ENCODE measurements at places on chromosomes 16 and 17.

DNA sequence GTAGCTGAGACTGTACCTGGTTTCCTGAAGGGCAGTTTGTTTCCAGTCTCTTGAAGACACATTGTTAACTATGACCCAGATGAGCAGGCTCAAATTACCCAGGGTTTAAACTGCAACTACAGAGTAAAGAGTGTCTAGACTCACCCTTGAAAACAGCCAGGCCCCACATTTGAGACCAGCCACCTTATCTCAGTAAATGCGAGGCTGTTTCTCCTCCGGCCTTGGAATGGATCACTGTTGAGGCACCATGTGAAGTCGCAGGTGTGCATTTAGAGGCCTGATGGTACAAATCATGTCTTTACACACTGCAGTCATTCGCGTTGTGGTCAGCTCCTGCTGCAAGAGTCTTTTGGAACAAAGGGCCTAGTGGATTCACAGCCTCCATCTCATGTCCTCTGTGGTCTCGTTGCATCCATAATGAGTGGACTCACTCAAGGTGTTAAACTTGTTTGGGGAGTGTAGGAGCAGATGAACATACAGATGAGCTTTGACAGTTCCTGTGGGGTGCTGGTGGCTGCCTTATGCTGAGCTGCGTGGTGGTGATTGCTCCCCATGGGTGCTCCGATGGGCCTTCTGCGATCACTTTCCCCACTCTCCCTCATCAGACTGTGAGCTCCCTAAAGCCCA is 18.5 kb upstream of the N4BP1 start:
- DNase-seq: no peak

GRCh38 chr17:61469949-61470348 is 17.7 kb downstream of the TBX4 start:
- DNase-seq: no peak

DNA sequence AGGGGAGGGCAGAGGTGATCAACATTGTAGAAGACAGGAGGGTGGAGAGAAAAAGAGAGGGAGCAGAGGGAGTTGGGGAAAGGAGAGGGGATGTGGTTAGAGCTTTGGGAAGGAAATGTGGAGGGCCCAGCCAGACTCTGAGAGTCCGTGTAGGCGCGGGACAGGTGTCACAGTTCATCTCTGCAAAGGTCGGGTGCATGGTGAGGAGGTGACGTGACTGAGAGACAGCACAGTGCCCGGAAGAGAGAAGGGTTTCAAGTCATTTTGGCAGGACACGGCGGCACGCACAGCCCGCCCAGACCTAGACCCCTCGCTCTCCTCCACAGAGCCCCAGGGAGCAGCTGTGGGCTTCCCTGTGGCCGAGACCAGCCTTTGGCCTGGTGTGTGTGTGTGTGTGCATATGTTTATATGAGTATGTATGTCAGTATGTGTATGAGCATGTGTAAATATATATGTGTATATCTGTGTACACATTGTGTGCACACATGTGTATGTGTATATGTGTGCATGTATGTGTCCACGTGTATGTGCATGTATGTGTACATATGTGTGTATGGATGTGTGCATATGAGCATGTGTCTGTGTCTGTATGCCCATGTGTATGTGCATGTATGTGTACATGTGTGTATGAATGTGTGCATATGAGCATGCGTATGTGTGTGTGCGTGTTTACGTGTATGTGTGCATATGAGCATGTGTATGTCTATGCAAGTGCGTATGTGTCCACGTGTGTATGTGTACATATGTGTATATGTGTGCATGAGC is 104.6 kb downstream of the SEC14L1 start:
- no peak for DNase-seq

DNA sequence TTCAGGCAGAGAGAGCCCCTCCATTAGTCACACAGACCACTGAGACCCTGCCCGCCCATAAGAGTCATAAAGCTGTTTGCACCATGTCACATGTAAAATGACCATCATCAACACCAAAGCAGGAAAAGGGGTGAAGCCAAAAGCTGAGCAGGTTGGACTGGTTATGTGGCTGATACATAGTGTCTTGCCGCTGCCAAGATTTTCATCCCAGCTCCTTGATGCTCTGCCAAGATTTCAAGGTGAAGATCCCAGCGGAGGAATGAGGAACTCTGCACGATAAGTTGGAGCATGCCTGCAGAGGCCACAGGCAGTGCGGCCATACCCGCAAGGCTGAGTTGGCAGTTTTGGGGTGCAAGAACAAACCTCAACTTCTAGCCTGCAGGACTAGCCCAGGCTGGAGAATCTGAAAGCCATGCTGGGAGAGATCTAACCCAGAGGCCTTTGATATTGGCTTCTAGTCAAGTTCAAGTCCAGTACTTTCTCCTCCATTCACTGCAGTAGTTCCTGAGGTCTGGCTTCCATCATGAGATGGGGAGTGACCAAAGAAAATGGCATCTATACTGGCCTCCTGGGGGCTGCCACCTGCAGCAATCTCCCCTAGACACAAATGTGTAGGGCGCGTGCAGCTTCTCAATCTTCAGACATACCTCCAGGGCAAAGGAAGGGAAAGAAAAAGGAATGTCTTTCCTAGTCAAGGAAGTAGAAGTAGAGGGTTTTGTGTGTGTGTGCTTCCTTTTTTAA is 79.7 kb upstream of the NOL11 start:
- DNase-seq: no peak

GRCh38 chr16:69763599-69763942 is 1.4 kb downstream of the WWP2 start:
- no peak for DNase-seq

DNA sequence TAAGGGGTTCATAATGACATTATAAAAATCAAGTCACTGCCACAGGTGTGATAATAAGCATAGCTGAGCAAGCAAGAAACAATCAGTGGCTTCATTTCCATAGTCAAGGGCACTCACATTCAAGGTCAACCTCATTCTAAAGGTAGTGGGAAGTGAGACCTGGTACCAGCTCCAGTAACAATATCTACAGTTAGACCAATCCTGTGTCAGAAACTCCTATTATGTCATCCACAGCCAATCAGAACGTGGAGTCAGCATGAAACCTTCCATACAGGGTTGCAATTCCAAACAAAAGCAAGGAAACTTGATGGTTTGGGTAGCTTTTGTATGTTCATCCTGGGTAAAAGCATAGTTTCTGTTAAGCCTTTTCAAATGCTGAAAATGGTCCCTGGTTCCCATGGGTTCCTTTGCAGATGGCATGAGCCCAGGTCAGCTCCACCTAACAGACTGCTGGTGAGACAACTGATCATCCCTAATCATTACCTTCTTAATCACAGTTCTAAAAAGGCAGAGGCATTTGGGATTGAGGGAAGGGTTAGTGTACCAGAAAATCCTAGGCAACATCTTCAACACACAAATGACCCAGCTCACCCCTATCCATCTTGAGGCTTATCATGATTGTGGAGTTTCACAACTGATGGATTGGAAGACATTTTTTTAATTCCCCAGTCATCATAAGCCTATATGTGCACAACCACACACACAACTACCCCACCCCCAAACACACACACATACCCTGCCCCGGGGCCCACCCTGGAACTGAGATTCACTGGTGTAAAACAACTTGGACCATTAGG is 30.4 kb downstream of the TEX2 start:
- DNase-seq: no peak

DNA sequence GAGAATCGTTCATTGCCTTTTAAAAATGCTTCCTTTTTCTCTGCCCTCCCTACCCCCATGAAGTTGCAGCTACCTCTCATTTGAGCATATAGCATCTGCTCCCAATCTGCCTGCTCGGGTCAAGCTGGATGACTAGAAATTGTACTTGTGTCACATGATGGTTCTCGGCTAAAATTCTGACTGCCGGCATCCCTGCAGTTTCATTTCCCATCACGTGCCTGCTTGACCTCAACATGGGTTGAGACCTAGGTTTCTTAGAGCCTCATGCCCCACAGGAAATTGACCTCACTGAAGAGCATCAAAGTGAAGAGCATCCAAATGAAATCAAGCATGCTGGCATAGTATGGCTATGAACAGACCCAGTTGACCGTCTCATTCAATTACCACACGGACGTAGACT is 581.6 kb upstream of the PSMD7 start:
- DNase-seq: no peak

DNA sequence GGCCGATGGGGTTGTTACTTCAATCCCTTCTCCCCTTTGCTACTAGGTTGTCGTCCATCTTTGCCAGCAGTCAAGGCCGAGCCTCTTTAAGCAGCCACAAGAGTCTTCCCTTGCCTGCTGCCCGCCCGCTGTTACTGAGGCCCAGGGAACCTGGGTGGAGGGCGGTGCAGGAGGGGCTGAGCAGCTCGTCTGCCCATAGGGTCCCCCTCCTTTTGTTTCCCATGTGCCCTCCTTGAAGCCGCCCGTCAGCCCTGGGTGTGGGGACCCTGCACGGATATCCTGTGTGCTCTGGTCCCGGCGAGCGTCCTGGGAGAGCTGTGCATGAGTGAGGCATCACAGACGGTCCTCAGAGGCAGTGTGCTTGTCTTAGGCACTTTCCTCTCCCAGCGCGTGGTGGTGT is 37.9 kb upstream of the CAPN15 start:
- DNase-seq: no peak

DNA sequence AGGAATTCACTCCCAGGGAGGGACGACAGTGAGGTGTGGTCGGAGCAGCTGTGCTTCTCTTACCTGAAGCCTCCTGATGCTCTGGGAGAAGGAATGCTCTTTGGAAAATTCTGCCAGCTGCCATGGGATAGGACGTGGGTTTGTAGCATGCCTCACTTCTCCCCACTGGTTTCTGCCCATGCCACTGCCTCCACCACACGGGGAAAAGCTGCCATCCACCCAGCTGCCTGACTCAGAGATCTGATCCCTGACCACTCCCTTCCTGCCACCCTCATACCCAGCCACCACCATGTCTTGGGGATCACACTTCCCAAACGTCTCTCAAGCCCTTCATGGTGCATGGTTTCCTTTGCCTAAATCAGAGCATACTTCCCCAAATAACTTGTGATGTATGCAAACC is 80.0 kb downstream of the CPPED1 start:
- DNase-seq: no peak

DNA sequence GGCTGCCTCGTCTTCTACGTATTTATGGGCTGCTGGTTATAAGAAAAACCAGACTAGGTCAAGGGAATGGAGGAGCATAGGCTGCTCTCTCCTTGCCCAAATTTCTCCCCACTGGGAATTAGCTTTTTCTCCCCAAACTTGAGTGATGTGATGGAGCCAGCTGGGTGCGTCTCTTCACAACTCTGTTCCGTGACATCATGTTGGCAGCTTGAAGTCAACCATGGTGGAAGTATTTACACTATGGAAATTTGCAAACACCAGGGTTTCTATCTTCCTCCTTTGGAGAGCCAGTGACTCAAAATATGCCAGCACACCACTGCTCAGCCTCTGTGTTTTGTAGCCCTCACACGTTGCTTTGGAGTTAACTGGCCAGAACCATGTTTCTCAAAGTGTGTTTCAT is 78.1 kb downstream of the OR1D5 start:
- no peak for DNase-seq

DNA sequence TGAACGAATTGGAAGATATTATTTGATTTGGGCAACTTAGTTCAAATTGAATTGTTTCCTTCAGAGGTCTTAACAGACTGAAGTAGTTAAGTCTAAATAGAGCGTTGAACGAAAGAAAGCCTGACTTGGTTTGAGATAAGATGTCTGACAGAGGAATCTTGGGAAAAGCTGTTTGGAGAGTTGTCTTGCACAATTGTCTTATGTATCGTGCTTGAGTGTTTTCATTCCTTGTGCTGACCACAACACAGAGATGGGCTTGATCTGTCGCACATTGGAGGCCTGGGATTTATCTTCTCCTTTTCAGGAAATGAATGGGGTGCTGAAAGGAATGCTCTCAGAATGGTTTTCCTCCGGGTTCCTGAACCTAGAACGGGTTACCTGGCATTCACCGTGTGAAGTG is 7.8 kb downstream of the MLYCD start:
- DNase-seq: no peak

DNA sequence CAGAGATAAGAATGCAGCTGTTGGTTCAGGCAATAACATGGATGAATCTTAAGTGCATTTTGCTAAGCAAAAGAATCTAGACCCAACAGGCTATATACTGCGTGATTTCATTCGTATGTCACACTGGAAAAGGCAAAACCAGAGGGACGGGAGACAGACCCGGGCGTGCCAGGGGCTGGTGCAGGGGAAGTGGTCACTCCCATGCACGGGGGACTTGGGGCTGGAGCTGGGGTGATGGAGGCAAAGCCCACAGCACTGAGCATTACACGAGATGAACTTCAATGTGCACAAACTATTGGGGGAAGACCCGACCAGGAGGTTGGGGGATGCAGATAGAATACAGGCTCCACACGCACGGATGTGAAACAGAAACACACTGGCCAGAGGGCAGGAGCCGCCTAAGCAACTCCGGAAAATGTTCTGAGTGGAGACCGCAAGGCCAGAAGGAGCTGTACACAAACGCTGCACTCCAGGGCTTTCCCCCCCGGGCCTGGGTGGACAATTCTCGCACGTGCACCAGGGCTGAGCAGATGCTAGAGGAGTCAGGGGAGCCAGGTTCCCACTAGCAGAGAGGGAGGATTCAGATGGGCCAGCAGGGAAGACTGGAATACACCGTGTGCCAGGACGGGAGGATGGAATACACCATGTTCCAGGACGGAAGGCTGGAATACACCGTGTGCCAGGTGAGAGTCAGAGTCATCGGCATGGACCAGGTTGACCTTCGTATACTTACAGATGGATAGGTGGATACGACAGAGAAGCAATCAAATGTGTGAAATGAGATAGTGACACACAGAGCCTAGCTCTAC is 11.3 kb downstream of the LMF1 start:
- no peak for DNase-seq

GRCh38 chr16:49639739-49640431 is 216.0 kb downstream of the ZNF423 start:
- no peak for DNase-seq

- peak; percentile 87 for DNase-seq
Observed at GRCh38 chr17:41521574-41522261, 3.0 kb upstream of the KRT15 start.

- no peak for DNase-seq
Observed at GRCh38 chr17:4944163-4944553, 4.1 kb downstream of the RNF167 start.

GRCh38 chr16:73192232-73192894 is 144.4 kb upstream of the ZFHX3 start:
- peak; percentile 69 for DNase-seq

- no peak for DNase-seq
Observed at GRCh38 chr16:46731691-46732555, 16.2 kb downstream of the MYLK3 start.

DNA sequence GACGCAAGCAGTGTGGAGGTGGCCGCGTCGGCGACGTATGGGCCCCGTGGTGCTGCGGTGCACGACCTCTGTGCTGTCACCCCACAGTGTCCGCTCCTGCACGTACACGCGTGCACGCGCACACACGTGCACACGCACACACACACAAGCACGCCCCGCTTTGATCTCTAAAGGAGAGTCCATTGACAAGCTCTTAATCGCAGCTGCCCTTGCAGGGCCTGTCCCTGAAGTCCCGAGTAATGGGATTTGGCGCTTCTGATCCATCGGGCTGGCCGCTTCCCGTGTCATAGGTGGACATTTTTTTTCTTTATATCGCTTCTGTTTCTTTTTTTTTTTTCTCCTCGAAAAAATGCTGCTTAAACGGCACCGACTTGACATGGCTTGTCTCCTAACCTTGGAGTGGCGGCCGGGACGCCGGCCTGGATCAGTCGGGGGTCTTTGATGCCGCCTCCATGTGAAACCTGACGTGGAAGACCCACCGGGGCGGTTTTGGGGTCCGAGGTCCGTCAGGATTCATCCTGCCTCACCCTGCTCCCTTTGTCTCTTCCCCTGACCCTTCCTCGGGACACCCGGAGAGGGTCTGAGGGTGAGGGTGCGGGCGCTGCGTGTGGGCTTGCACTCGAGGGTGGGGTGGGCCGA is 8.3 kb upstream of the AXIN1 start:
- DNase-seq: no peak

- DNase-seq: no peak
Observed at GRCh38 chr17:80353718-80354275, 61.2 kb upstream of the ENDOV start.

- DNase-seq: peak; percentile 74
Observed at GRCh38 chr17:60086818-60087591, 8.3 kb upstream of the HEATR6 start.

All from HFFc6 (cell line).